ENCODE measurements at places on chromosomes 16 and 17.

GRCh38 chr17:31740611-31741082, 118.4 kb downstream of the COPRS start:
- DNase-seq: no peak

GRCh38 chr17:53093391-53093790, 729.3 kb upstream of the KIF2B start:
- DNase-seq: no peak

GRCh38 chr16:81210807-81211206, 27.7 kb upstream of the BCO1 start:
- no peak for DNase-seq

DNA sequence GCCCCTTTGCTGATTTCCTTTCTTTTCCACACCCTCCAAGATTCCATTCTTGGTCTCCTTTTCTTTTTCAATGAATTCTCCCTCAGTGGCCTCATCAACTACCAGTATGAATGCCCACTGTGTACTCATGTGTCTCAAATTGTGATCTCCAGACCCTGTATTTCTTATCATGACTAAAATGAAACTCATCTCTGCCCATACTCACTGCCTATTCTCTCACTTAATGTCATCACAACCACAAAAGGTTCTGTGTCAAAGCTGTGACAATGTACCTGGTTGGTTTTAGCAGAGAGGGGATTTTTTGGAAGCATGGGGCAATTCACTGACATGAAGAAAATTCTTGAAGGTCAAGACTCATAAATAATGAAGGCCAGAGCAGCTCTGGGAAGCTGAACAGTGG, 11.5 kb upstream of the TBX4 start:
- DNase-seq: no peak

- DNase-seq: peak; percentile 23
These were observed 119.6 kb downstream of the SPAG9 start for GRCh38 chr17:51000835-51001638.

DNA sequence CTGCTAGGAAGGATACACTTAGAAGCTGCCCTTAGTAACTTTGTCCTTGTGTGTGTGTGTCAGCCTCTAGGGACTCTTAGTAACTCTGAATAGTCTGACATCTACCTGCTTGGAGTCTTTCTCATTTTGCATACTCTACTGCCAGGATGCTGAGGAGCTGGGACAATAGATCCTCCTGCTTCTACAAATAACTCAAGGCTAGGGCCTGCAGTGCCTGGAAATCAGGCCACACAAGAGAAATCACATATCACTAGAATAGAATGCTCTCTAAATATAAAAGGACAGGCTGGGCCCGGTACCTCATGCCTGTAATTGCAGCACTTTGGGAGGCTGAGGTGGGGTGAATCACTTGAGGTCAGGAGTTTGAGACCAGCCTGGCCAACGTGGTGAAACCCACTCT, 38.5 kb upstream of the SLC25A19 start:
- DNase-seq: no peak

- DNase-seq: peak; percentile 1
These were observed 3.5 kb upstream of the CDC6 start for GRCh38 chr17:40284085-40284713.

- DNase-seq: no peak
These were observed 12.5 kb upstream of the TXNDC11 start for GRCh38 chr16:11755022-11755760.

GRCh38 chr17:73933871-73934270, 269.6 kb upstream of the RPL38 start:
- no peak for DNase-seq

GRCh38 chr16:63516394-63516793, 1480.2 kb upstream of the CDH8 start:
- no peak for DNase-seq

DNA sequence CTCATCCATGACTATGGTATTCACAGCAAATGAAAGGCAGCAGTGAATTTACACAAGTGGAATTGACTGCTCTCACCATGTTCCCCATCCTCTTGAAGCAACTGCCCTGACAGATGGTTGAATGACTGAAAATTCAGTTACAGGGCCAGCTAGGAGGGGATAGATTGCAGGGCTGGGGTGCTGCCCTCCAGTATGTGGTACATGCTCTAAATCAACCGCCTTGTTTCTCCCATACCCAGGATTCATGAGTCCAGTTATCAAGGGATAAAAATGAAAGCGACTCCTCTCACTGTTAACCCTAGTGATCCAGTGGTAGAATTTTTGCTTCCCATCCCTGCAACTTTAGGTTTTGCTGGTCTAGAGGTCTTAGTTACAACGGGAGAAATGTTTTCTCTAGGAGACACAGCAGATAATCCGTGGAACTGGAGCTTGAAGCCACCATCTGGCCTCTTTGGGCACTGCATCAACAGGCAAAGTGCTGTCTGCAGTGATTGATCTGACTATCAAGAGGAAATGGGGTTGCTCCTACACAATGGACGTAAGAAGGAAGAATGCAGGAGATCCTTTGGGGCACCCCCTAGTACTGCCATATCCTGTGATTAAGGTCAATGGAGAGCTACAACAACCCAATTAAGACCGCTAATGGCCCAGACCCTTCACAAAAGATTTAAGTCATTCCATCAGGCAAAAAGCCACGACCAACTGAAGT, 32.0 kb downstream of the SCPEP1 start:
- DNase-seq: peak; percentile 43

- DNase-seq: no peak
These were observed 22.1 kb downstream of the TRIM25 start for GRCh38 chr17:56891751-56892150.

DNA sequence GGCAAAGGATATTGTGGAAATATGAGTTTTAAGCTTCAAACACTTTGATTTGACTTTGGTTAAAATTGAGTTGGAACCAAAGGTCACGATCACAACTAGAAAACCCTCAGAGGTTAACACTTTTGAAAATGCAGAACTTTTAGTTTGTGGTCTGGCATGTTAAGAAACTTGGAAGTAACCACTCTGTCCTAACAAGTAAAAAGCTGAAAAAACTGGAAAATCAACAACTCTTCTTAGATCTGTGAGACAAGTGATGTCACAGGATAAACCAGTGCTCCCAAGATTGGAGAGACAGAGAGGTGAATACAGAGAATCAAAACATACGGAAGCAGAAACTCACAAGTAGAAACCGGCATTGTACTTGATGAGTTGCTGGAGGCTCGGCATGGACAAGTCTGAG, 17.4 kb downstream of the MFSD6L start:
- DNase-seq: no peak

DNA sequence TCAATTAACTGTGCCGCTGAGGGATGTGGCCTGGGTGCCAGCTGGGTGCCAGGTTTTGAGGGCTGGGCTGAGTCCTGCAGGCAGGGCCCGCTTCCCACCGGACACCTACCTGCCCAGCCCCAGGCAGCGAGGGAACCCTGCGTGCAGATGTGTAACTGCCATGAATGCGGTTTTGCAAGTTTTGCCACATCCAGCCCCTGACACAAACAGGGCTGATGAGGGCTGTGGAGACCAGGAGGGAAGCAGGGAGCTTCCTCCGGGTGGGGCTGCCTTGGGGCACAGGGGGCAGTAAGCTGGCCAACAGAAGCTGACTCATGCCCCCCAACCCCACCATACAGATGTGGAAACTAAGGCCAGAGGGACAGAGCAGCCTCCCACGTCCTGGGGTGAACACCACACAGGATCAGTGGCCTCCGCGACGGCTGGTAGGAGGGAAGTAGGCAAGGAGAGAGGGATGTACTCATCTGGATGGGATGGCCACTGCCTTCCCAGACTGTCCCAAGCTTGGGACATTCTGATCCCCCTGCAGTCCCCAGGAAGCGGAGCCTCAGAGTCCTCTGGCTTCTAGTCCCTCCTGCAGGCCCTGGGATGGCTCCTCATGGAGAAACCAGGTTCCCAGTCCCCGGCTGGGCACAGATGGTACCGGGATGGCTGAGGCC, 1.6 kb downstream of the UBALD1 start:
- DNase-seq: no peak

DNA sequence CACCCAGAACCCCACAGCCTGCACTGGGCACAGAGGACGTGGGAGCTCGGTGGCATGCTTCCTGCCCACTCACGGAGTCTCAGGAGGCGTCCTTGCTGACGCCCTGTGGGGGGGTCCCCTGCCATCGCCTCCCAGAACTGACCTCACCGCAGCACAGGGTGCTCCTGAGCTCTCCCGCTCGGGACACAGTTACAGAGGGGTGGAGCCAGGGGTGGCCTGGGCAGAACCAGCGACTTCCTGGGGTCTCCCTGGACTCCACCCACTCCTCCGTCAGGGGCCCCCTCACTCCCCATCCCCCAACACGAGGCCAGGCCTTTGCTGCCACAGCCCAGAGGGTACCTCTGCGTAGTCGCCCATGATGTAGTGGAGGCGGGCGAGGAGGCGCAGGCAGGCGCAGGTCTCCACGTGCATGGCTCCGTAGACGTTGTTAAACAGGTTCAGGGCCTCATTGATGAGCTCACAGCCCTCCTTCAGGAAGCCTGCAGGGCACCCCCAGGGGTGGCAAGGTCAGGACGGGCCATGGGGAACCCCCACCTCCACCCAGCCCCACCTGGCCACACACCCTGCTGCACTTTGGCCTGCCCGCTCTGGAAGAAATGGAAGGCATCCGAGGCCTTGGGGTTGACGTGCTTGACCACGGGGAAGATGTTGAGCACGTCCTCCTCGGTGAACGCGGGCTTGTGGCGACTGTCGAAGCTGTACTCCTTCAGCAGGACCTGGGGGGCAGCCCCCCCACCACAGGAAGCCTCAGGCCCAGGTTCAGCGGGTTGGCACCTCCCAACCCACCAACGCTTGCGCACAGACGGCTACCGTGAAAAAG, 17.8 kb downstream of the CLUH start:
- DNase-seq: no peak

- no peak for DNase-seq
These were observed 18.4 kb downstream of the CARHSP1 start for GRCh38 chr16:8850279-8850885.

- DNase-seq: no peak
These were observed 4.5 kb downstream of the TRPV2 start for GRCh38 chr17:16419929-16420271.

DNA sequence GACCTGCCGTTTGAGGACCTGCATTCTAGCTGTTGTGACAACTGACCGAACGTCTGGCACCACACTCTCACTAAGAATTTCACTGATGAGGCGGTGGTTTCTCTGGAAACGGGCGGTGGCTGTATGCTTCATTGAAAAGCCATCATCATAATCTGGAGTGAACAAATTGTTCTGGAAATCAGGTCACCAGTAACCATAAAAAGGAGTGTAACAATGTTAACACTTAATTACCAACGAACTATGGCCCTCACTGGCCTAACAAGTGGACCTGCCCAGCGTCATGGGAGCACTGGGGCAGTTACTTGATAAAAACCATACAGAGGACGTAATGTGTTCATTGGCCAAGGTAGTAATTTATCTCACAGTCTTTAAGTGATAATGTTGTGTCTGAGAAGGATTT, 15.4 kb downstream of the SMARCE1 start:
- no peak for DNase-seq

DNA sequence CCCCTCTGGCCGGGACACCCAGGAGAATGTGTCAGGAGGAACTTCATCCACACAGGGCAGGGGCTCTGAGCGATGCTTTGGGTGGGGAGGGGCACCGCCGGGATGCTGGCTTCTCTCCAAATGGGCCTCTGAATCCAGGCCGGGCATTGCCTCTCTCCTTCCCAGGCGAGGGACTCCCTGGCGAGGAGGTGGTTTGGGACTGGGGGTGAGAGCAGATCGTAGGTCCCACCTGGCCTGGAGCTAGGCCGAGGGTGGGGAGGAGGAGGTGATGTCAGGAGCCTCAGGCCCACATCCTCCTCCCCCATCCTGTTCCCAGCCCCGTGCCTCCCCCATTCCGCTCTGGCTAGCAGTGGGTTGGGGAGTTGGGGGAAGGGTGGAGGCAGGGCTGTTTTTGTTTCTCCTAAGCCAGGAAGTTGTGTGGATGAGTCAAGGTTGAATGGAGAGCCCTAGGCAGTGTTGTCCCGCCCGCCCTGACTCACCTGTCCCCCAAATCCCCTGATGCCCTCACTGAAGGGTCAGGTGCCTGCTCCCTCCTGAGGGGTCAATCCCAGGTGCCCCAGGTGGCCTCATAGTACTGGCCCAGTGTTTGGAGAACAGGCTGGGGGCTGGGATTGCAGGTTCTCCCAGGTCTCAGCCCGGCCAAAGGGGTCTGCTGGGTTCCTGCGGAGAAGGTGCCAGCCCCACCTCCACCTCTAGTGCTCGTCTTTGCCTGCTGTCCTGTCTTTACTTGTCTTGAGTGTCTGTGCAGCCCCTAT, 2.8 kb downstream of the GRB7 start:
- DNase-seq: no peak

GRCh38 chr17:7781429-7781828, 52.6 kb upstream of the KDM6B start:
- DNase-seq: no peak

DNA sequence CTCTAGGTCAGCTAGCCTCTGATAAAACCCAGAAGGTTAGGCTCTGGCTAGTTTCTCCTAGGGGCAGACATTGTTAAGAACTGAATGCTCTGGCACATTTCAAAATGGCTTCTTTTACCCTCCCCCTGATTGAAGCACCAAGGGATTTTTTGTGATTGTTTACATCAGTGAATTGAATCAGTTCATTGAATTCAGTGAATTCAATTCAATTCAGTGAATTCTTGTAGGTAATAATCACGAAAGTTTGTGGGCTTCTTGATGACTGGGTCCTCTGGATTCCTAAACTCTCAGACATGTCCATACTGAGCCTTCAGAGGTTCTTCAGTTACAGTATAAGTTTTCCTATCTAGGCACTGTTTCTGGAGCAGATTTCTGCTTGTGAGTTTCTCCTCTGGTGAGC, 135.2 kb upstream of the ELAC2 start:
- no peak for DNase-seq

DNA sequence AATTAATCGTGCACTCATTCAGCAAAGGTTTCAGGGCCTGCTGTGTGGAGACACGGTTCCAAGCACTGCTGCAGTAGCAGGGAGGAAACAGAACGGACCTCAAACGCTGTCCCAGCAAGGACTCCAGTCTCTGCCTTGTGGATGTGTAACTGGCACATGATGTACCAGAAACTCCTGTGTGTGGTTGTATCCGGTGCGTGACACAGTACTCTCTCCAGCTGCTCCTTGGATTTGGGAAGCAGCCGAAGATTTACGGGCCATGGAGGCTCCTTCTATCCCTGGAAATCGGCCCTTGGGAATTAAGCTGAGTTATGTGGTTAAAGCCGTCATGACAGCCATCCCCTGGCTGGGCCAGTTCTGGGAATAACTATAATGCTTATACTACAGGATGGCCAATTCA, 8.5 kb upstream of the ANKRD11 start:
- no peak for DNase-seq

GRCh38 chr17:44354582-44355561, 8.8 kb downstream of the FAM171A2 start:
- DNase-seq: no peak

DNA sequence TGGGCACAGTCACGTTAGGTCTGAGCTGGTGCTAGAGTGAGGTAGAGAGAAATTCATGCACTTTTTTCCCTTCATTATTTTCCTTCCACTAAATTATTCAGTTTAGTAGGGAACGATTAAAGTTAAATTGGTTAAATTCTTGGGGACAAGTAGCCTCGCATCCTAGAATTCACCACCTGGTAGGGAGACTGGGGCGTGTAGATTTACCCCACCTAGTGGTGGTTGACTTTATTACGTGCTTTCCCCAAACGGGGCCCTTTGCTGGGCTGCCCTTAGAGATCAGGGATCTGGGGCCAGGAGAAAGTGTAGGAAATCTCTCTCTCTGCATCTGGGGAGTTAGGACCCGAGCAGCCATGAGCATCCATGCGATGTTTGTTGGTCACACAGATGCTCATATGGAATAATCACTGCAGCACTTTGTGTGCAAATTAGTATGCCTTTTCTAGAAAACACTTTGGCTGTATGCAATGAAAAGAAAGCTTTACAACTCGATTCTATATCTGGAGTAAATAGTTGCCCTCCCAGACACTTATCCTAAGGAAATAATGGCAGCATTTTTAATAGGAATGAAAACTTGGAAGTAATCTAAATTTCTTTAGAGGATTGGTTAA, 107.0 kb downstream of the PLCG2 start:
- peak; percentile 11 for DNase-seq

All from NCI-H748 treated with DMSO at 0.1 percent for 48 hours (cell line).